Neural crest cell (in vitro differentiated cells): ENCODE measurements at places on chromosomes 2 and 18. TPM values are rescaled to one million over a fixed set of nuclear protein-coding genes. Genes with fewer than 3 reads are reported as not detected.

The CCDC150 gene
- 29.0 and 31.8 TPM in 2 replicates for total RNA-seq

- no peak for DNase-seq
Measured at GRCh38 chr18:58051765-58052460, 7.9 kb downstream of the NEDD4L start.

- no peak for DNase-seq
Measured at GRCh38 chr2:82665691-82666090, 1793.4 kb downstream of the SUCLG1 start.

The TMEM150A gene
- 20.9 and 22.2 TPM in 2 replicates for total RNA-seq

The NR4A2 gene
- total RNA-seq: 7.8 and 7.9 TPM in 2 replicates

- DNase-seq: no peak
Measured at GRCh38 chr18:79367480-79367879, 28.2 kb upstream of the NFATC1 start.

DNA sequence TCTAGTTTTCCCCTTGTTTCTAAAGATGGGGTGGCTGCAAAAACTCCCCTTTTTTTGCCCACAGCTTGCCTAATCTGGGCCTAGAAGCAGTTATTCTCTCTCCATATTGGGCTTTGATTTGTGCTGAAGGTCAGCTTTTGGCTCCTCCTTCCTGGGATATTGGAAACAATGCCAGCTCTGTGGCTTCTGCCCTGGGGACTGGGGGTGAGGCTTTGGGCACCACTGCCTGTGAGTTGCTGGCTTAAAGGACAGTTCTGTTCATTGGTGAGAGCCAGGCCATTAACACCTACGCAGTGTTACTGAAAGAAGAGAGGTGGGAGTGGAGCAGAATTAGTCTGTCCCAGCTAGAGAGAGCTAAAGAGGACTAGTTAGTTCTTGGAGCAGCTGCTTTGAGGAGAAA is 4.3 kb downstream of the UBXN2A start:
- peak; percentile 28 for DNase-seq
